Progenitor cell of endocrine pancreas (in vitro differentiated cells): ENCODE measurements at places on chromosomes 1 and 21.
A peak's percentile ranks its signal among the peaks of the same experiment; 100 is the strongest.

DNA sequence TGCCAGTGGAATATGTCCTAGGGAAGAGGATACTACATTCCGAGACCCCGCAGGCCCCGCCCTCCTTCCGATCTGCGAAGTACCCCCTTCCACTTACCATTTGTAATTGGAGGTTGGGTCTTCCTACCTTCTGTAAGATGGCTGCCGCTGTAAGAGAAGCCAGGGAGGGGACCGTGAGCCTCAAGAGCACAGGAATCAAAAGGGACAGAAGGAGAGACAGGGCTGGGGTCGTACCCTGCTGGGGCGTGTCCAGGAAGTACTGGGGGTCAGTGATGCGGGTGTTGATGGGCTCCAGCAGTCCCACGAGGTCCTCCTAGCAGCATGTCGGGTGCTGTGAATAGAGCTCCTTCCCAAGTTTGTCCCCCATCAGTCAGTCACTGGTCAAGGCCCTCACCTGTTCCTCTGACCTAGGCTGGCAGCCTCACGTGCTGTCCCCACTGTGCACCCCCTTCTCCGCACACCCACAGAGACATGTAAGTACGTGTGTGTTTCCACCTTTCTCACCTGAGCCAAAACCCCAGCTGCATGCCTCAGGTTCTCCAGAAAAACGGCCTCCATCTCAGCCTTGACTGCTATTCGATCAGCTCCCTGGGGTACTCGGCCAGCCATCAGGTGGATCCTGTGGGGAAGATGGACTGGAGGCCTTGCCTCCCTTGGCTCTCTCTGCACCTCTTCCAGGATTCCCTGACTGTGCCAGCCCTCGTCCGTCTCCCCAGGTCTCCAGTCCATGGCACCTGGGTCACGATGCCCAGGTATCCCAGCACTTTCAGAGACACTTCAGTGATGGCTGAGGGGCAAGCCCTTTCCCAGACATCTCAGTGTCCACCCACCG lies 1.8 kb downstream of the HYI start:
- DNase-seq: no peak
- H3K4me1 ChIP-seq: peaks cover 17% of the 10 kb centered on the region
- no peaks in the 10 kb centered on the region for H3K27me3 ChIP-seq
- H3K27ac ChIP-seq: no peak overlapping the region
- H3K4me3 ChIP-seq: peak overlapping the region; percentile 69

DNA sequence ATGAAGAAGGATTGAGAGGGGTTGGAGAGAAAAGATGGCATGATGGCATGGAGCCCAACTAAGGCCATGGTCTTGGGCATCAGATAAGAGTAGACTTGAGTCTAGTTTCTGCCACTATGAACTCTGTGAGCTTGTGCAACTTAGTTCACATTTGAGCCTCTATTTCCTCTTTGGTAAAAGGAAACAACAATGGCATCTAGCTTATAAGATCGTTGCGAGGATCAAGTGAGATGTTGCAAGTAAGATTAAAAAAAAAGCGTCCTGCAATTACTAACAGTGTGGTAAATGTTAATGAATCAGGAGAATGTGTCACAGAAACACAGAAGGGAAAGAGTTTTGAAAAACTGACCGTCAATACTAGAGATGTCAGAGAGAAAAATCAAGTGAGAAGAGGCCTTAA lies 202.9 kb upstream of the FGGY start:
- DNase-seq: no peak
- H3K36me3 ChIP-seq: no peaks in the 10 kb centered on the region
- H3K4me3 ChIP-seq: no peak overlapping the region
- no peak overlapping the region for H3K27ac ChIP-seq
- H3K27me3 ChIP-seq: peaks cover 27% of the 10 kb centered on the region

DNA sequence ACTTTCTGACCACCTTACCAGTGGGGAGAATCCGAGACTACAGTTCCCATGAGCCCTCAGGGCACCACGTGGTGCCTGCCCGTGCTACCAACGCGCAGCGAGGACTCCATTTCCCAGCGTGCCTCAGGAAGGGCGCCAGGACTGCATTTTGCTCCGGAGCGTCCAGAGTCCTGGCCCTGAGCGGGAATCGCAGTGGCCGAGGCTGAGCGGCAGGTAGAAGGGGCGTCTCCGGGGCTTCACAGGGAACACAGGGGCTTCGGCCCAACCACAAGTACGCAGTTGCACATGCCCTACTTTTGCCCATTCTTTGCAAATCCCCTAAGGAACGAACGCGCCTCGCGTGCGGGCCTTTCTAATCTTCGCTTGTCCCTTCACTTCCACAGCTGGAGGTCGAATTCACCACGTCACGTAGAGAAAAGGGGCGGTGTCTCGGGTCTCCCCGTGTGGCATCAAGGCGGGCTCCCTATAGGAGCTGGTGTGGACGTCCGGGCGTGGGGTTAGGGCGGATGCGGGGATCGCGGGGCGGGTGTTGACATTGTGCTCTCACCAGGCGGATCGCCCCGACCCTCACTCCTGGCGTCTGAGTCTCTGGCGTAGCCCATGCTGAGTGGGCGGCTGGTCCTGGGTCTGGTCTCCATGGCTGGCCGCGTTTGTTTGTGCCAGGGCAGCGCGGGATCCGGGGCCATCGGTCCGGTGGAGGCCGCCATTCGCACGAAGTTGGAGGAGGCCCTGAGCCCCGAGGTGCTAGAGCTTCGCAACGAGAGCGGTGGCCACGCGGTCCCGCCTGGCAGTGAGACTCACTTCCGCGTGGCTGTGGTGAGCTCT lies at the start of gene BOLA1:
TSS of gene BOLA1 (plus strand) at position 109 of the 825 bp plus-strand sequence. CDS start at position 601, 492 bp downstream.
- H3K27ac ChIP-seq: peak within 1 kb of the TSS; percentile 88
- peak; percentile 78 for DNase-seq
- peaks cover 2% of the 10 kb centered on the region for H3K4me1 ChIP-seq
- peaks cover 6% of the 10 kb centered on the region for H3K36me3 ChIP-seq
- H3K27me3 ChIP-seq: no peaks in the 10 kb centered on the region

- no peak overlapping the region for H3K27ac ChIP-seq
- peaks cover 5% of the 10 kb centered on the region for H3K4me1 ChIP-seq
- H3K27me3 ChIP-seq: no peaks in the 10 kb centered on the region
- H3K36me3 ChIP-seq: no peaks in the 10 kb centered on the region
- DNase-seq: no peak
These were observed 29.5 kb downstream of the RGS1 start for GRCh38 chr1:192604979-192605620.

GRCh38 chr1:44549510-44549909 lies 124.8 kb downstream of the TMEM53 start:
- no peak for DNase-seq
- H3K36me3 ChIP-seq: no peaks in the 10 kb centered on the region
- peaks cover 40% of the 10 kb centered on the region for H3K27me3 ChIP-seq
- H3K4me3 ChIP-seq: no peak overlapping the region
- peaks cover 6% of the 10 kb centered on the region for H3K4me1 ChIP-seq
- no peak overlapping the region for H3K27ac ChIP-seq

DNA sequence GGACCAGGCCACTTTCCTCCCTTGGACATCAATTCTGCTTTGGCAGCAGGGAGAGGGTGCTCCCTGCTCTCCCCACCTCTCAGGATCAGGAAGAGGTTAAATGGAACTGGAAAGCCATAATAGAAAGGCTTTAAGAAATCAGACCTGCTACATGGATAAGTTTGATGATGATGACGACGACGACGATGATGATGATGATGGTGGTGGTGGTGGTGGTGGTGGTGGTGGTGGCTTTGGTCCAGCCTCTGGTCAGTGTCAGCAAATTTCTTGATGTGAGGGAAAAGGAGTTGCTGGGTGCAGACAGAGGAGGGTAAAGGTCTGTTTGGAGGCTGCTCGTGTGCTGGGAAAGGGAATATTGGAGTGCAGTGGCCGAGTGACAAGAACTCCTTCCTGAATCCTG lies 36.8 kb downstream of the VWA5B1 start:
- H3K27ac ChIP-seq: no peak overlapping the region
- H3K4me3 ChIP-seq: no peak overlapping the region
- peaks cover 55% of the 10 kb centered on the region for H3K27me3 ChIP-seq
- H3K4me1 ChIP-seq: peaks cover 3% of the 10 kb centered on the region

GRCh38 chr21:17964716-17965115 lies 145.6 kb upstream of the C21orf91 start:
- no peak for DNase-seq
- no peaks in the 10 kb centered on the region for H3K4me1 ChIP-seq
- no peaks in the 10 kb centered on the region for H3K36me3 ChIP-seq
